ENCODE measurements at places on chromosomes 2 and 18. TPM values are rescaled to one million over a fixed set of nuclear protein-coding genes. Genes with fewer than 3 reads are reported as not detected.

DNA sequence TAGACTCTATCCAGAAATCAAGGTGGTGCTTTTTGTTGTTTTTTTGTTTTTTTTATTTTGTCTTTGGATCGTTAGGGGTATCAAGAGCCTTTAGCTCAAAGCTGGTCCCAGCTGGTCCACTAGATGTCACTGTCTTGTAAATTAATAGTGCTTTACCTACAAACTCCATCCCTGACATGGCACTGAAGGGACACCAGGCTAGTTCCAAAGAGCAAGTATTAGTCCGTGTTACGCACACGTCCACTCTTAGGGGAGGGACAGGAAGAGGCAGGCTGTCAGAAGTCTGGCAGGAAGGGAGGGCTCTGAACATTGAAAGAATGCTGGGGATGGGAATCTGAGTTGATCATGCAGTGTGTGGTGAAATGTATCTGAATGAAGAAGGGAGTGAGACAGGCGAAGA is 85.9 kb upstream of the CCBE1 start:
- H3K4me3 ChIP-seq, result no peak overlapping the region
- DNase-seq, result peak; percentile 72
- H3K4me1 ChIP-seq, result peaks cover 36% of the 10 kb centered on the region
- H3K36me3 ChIP-seq, result peaks cover 3% of the 10 kb centered on the region
- H3K27me3 ChIP-seq, result no peaks in the 10 kb centered on the region

- peaks cover 58% of the 10 kb centered on the region for H3K36me3 ChIP-seq
- peaks cover 44% of the 10 kb centered on the region for H3K4me1 ChIP-seq
- H3K27me3 ChIP-seq, result no peaks in the 10 kb centered on the region
- DNase-seq, result peak; percentile 68
Measured at GRCh38 chr2:26344581-26345282, 1.2 kb upstream of the SELENOI start.

DNA sequence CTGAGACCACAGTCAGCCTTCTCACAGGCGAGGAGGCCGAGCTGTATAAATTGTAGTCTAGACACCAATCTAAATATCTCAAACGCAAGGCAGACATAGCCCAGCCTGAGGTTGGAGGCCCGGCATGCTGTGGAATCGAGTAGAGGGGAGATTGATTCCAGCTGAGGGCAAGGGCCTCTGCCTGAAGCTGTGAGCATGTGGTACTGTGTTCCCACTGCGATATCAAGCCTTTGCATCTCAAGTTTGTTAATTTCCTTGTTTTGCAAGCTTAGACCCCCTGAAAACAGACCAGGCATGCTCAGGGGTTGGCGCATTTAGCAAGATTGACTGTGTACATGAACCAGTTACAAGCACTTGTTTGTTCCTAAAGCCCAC is 65.1 kb upstream of the FOSL2 start:
- DNase-seq, result no peak
- H3K4me1 ChIP-seq, result no peaks in the 10 kb centered on the region
- no peak overlapping the region for H3K27ac ChIP-seq
- no peak overlapping the region for H3K4me3 ChIP-seq
- H3K36me3 ChIP-seq, result no peaks in the 10 kb centered on the region

GRCh38 chr2:183951630-183952029 is 646.7 kb upstream of the ZNF804A start:
- no peaks in the 10 kb centered on the region for H3K36me3 ChIP-seq
- no peaks in the 10 kb centered on the region for H3K4me1 ChIP-seq
- DNase-seq, result no peak
- no peak overlapping the region for H3K27ac ChIP-seq
- no peak overlapping the region for H3K4me3 ChIP-seq

- peaks cover 5% of the 10 kb centered on the region for H3K36me3 ChIP-seq
- no peak overlapping the region for H3K27ac ChIP-seq
- DNase-seq, result no peak
Measured at GRCh38 chr2:71782323-71782722, 329.0 kb downstream of the DYSF start.

DNA sequence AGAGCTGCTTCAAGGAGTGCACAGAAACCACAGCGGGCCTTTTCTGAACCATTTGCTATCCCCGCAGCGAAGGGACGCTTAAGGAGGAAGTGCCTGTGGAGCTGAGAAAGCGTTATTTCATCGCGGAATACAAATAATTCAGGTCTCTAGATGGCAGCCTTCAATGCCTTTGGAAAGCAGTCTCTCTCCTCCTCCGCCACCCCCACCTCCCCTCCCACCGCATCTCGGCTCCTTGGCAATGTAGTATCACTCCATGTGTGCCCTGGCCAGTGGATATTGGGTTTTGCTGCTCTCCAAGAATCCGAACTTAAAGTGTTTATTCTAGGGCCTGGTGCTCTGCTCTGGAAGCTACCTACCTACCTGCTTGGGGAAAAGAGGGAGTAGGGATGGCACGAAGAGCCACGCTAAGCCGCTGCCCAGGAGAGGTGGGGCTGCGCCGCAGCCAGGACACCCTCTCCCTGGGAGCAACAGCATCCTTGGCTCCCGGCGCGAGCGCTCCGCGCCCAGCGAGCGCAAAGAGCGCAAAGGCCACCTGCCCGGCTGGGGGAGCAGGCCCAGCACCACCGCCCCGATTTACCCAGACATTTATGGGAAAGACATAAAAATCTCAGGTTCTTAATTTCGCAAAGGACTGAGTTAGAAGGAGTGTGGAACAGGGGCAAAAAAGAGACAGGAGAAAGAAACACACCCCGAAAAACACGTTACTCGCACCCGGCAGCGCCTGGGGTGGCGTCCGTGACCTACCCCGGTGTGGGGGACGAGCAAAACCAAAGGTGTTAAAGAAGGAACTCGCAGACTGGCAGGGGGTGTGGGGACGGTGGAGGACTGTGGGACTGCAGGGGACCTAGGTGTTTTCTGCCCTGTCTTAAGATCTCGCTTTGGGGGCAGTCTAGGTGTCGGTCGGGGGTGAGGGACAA is 1.0 kb downstream of the SPHKAP start:
- no peak overlapping the region for H3K27ac ChIP-seq
- no peaks in the 10 kb centered on the region for H3K27me3 ChIP-seq
- H3K4me3 ChIP-seq, result no peak overlapping the region

- H3K36me3 ChIP-seq, result peaks cover 8% of the 10 kb centered on the region
- H3K4me1 ChIP-seq, result peaks cover 25% of the 10 kb centered on the region
- no peaks in the 10 kb centered on the region for H3K27me3 ChIP-seq
Measured at GRCh38 chr18:76426737-76427305, 68.2 kb downstream of the ZNF516 start.

DNA sequence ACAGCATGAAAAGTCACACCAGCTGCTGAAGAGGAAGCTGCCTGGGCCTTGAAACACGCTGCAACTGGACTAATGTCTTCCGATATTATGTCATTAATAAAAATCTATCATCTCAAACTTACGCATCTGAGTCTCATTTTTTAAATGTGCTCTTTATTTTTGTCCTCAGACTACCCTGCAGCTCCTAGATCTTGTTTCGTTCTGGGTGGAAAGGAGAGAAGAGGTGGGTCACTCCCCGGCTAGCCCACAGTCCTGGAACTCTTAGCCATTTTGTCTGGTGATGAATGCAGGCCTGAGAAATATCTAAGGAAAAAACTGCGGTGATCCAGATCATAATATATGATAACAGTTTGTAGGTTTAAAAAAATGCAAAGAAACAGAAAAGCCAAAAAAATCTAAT is 73.3 kb downstream of the TXNL1 start:
- no peak overlapping the region for H3K4me3 ChIP-seq
- H3K36me3 ChIP-seq, result no peaks in the 10 kb centered on the region
- no peak overlapping the region for H3K27ac ChIP-seq
- DNase-seq, result no peak
- peaks cover 14% of the 10 kb centered on the region for H3K4me1 ChIP-seq

GRCh38 chr18:65990944-65991708 is 240.3 kb downstream of the CDH7 start:
- H3K4me3 ChIP-seq, result no peak overlapping the region
- H3K27me3 ChIP-seq, result no peaks in the 10 kb centered on the region
- DNase-seq, result no peak
- H3K27ac ChIP-seq, result no peak overlapping the region
- no peaks in the 10 kb centered on the region for H3K36me3 ChIP-seq

DNA sequence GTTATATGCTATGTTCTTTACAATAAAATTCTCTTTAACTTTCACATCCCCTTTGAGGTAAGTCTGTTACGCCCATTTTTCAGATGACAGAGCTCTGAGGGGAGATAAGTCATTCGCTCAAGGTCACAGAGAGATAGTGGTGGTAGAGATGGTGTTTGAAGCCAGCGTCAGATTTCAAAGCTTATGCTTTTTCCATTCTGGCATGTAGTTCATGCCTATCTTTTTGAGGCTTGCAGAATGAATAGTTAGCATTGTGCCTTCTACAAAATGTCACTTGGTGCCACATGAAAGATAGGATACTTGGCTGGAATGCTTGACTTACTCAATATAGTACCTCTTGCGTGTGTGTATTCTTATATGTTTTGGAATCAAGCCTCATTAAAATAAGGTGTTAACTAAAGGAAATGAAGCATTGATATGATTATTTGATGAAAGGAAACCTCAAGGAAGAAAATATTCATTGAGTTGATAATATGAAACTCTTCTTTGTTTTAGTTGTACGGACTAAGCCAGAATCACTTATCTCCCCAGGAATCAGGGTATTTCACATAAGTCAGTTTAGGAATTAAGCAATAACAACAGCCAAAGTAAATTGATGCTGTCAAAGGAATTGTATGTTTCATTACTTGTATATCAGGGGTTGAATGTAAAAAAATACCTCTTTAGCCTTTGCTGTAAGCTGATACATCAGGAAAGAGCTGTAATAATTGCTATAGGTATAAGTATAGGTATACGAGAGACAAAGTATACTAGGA is 15.5 kb downstream of the SPATS2L start:
- peaks cover 63% of the 10 kb centered on the region for H3K4me1 ChIP-seq
- H3K27me3 ChIP-seq, result no peaks in the 10 kb centered on the region
- H3K36me3 ChIP-seq, result peaks cover 11% of the 10 kb centered on the region

Gene RESP18
- not detected for total RNA-seq

Gene POTEI
- total RNA-seq, result not detected

Gene CYTIP
- total RNA-seq, result not detected

Gene GREB1L
- 3.8 TPM for total RNA-seq

Gene PTMA
- total RNA-seq, result 1,239 TPM

Gene ATAD2B
- 17.9 TPM for total RNA-seq

Gene SALL3
- total RNA-seq, result not detected

Gene MAL
- total RNA-seq, result not detected

Gene LOXHD1
- total RNA-seq, result not detected
